ENCODE measurements at places on chromosomes 5 and 9.

DNA sequence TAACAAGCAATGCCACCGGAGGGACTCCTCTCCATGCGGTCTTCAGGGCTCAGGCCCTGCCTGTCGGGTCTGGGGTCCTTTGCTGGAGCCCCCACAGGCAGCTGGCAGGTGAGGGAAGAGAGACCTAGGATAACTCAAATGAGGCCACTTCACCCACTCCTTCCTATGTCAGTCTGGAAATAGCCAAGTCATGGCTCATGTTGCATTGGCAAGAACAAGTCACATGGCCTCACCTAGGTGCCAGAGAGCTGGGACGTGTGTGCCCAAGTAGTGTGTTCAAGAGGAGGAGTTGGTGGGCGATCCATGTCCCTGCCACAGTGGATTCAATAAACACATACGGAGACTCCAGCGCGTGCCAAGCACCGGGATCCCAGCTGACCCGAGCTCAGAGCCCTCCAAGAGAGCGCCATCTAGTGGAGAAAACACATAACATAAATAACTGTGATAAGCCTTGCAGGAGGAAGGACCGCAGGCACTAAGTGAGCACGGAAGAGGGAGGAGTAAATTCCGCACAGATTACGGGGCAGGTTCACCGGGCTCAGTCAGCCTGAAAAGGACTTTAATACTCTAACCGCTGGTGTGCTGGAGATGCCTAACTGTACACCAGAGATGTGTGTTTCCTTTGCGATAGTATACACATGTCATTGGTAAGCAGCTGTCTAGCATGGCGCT is 580.8 kb downstream of the CCDC171 start:
- DNase-seq, result peak; percentile 76

DNA sequence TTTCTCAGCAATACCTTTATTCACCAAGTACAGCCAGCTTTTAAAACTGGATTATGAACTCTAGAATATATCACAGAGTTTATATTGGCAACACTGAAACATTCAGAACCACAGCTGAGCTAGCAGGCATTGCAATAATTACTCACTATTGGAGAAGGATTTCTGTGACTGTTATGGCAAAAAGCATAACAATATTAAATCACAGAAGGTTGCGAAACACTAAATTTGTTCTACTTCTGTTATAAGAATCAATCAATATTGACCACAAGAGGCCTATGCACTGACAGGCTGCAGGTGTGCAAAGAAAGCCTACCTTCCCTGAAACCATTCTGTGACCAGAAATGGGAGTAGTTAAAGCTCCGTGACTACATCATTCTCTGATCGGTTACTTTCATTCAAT is 59.2 kb downstream of the AP3B1 start:
- DNase-seq, result no peak

DNA sequence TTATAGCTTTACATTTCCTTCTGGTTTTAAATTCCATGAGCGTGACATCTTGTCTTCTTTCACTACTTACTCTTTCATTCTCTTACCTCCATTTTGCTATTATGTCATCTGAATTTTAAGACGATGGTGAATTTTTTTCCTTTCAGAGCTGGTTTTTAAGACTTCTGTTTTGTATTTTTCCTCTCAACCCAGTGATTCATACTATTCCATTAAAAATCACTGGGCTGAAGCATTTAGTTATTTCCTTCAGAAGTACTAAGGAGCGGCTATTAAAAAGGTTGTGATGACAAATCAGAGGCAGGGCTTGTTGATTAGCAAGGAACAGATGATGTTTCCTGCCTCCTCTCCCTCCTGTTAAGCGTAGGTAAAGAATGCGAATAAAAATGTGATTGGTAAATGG is 16.5 kb downstream of the AGXT2 start:
- DNase-seq, result peak; percentile 49

DNA sequence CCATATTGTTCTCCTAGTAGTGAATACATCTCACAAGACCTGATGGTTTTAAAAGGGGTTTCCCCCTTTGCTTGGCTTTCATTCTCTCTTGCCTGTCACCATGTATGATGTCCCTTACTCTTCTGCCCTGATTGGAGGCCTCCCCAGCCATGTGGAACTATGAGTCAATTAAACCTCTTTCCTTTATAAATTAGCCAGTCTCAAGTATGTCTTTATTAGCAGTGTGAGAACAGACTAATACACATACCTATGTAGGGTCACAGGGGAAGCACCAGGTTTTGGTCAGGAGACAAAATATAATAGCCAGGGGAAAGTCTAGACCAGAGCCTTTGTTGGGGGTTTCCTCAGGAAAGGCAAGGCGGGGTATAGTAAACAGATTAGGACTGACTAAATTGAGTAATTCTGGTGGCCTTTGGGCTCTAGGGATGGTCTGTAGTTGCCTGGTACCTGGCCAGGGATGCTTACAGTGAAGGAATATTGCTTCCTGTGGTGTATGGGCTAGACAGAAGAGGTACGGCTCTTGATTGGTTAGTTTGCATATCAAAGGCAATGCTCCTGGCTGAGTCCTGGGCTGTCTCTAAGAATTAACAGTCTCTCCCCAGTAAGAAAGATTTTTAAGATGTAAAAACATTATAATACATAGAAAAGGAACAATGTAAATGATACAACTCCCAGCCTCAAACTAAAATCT is 254.5 kb downstream of the ELAVL2 start:
- DNase-seq, result no peak

DNA sequence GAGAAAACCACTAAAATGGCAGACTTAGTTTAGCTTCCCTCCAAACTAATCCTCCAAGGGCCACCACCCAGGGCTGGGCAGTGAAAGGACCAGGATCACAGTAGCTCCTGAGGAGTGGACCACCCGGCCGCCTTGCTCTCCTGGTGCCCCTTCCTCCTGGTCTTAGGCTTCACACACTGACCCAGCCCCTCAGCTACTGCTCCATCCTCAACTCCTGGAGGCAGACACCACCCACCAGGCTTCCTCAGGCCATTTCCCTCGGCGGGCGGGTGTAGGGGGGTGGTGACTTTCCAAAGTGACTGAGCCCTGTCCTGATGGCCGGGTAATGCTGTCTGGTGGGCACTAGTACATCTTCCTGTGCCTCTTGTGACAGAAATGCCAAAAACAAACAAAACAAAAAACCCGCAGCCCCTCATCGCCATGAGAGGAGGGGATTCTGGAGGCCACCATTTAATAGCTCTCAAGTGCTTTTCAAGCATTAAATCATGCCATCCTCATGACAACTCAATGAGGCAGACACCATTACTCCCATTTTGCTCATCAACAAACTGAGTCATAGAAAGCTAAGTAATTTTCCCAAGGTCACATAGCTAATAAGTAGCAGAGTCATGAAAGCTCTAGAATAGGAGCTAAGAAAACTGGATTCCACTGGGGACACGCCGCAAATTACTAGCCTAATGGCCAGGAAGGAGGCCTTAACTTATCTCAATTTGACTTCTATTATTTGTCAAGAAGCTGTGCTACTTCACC is 91.3 kb upstream of the LRRTM2 start:
- peak; percentile 24 for DNase-seq

DNA sequence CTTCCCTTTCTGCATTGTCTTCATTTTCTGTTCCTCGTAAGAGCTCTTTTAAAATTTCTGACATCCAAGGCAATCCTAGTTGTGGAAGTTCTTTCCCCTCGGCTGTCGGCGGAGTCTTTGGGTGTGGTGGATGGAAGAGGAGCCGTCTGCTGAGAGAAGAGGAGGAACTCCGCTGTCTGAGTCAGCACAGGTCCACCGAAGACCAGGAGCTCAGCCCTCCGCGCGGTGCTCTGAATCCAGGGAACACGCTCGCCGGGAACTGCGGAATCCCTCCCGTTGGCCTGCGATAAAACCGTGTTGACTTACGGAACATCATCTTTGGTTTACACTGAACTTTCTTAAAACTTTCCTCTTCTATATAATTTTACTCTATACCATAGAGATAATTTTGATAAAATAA is 100.7 kb upstream of the IRX4 start:
- no peak for DNase-seq

DNA sequence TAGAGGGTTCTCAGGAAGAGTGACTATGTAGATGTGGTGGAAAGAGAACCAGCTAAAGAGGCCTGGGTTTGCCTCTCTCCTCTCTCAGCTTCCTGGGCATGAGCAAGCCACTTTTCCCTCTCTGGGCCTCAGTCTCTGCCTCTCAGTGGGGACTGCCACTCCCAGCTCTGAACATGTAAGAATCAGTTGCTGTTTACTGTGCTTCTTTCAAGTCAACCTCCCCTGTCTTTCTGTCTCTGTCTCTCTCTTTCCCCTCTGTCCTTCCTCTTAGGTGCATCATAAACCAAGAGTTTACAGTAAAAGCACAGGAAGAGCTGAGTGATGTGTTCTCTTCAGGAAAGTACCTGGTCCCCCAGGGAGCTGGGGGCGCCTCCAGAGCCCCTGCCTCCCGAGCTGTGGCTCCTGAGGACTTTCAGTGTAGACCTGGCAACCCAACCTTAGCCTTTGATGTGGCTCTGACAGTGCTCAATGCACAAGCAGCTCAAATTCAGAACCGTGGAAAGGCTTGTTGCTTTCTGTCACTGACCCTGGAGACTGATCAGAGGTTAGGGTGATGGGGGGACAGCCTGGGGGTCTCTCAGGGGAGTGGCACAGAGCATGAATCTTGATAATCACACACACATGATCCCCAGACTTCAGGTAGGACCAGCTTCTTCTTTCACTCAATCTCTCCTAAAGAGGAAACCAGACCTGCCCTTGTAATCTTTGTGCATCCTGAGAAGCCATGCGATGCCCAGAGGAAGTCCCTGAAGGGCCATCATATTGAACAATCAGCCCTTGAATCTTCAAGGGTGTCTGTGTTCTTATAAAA is 59.4 kb upstream of the TNFSF8 start:
- DNase-seq, result no peak

- no peak for DNase-seq
Observed at GRCh38 chr5:113060408-113061025, 83.9 kb downstream of the DCP2 start.

DNA sequence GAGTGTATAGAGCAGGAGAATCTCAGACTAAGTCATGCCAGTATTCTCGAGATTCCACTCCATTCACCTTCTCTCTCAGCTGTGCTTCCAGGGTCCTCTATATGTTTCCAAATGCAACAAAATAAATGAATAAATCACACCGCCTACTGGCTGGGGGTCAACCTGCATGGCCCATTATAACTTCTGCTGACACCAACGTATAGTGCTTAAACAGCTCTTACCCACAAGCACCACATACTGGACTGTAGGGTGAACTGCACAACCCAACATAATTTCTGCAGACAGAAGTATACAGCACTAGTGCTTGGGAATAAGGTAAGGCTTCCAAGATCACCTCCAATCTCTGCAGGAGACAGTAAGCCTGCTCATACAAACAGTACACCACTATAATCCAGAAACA is 33.1 kb upstream of the HTR4 start:
- peak; percentile 34 for DNase-seq

DNA sequence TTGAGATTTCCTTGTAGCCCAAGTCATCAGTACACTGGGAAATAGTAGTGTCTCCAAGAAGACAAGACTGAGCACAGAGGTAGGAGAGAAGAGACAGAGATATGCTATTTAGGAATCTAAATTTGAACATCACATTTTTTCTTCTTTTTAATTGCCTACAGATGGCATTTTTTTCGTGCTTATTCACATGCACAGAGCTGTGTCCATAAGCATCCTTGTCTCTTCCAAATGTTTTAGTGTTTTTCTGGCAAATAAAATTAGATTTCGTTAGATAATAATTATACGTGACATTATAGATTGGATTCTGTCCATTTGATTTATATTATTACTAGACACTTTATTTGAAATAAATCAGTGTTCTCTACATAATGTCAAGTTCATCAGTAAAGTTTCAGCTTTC is 80.9 kb downstream of the PRR16 start:
- peak; percentile 79 for DNase-seq

GRCh38 chr9:105205787-105206495 is 38.5 kb upstream of the SLC44A1 start:
- DNase-seq, result peak; percentile 91

- DNase-seq, result no peak
Observed at GRCh38 chr5:124057724-124058231, 545.8 kb downstream of the CSNK1G3 start.

- DNase-seq, result peak; percentile 64
Observed at GRCh38 chr5:139982975-139983240, 60.2 kb downstream of the NRG2 start.

GRCh38 chr5:50886657-50887345 is 220.4 kb downstream of the PARP8 start:
- DNase-seq, result no peak

- no peak for DNase-seq
Observed at GRCh38 chr5:80090884-80091166, 55.7 kb downstream of the THBS4 start.

- no peak for DNase-seq
Observed at GRCh38 chr9:24793787-24794186, 248.1 kb upstream of the IZUMO3 start.

- peak; percentile 95 for DNase-seq
Observed at GRCh38 chr9:134475011-134475790, 148.9 kb downstream of the RXRA start.

DNA sequence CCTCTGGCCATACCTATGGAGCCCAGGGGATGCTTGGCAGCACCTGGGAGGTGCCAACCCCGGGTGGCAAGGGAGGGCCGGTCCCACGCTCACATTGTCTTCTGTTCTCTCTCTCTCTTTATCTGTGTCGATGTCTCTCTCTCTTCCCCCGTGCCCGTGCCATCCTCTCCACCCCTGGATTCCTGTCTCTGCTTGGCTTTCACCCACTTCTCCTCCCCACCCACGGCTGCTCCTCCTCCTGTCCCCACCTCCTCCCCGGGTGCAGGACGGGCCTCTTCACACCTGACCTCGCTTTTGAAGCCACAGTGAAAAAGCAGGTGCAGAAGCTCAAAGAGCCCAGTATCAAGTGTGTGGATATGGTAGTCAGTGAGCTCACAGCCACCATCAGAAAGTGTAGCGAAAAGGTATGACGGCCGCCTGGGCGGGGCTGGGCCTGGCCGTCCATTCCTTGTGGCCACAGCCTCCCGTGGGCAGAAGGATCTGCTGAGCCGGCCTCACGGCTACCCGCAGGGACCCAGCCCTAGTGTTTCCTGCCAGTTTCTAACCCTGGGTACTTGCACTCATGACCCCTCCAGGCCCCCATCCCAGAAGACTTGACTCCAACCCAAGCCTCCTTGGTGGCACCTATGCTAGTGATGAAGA is 22.7 kb downstream of the DNM1 start:
- no peak for DNase-seq

DNA sequence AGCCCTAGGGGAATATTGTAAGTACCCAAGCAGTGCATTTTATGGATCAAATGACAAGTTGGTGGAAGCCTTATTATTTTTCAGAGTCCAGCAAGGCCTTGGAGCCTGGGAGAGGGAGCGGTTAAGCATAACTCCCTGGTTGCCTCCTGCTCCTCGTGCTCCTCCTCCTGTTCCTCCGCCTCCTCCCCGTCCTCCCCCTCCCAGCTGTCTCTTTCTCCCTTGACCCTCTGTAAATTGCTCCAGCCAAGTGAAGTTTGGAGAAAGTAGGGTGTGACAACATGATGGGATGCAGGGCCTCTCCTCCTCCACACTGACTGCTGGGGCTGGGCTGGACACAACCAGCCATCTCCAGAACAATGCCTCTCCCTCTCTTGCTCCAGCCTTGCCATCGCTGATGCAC is 586.9 kb downstream of the CCDC171 start:
- no peak for DNase-seq

GRCh38 chr9:127873223-127873691 is 4.2 kb downstream of the AK1 start:
- DNase-seq, result no peak

GRCh38 chr9:97735070-97735600 is 38.0 kb upstream of the XPA start:
- no peak for DNase-seq

GRCh38 chr9:71806901-71807307 is 38.6 kb upstream of the CEMIP2 start:
- peak; percentile 77 for DNase-seq

Measured in EH (cell line).